ENCODE measurements at places on chromosomes 1 and 21.
A peak's percentile ranks its signal among the peaks of the same experiment; 100 is the strongest.

- DNase-seq: no peak
Observed at GRCh38 chr1:11470912-11471311, 8.0 kb upstream of the DISP3 start.

- DNase-seq: no peak
Observed at GRCh38 chr1:41882068-41882477, 36.6 kb downstream of the HIVEP3 start.

GRCh38 chr1:35319988-35320713 is 51.6 kb downstream of the ZMYM4 start:
- DNase-seq: peak; percentile 44

DNA sequence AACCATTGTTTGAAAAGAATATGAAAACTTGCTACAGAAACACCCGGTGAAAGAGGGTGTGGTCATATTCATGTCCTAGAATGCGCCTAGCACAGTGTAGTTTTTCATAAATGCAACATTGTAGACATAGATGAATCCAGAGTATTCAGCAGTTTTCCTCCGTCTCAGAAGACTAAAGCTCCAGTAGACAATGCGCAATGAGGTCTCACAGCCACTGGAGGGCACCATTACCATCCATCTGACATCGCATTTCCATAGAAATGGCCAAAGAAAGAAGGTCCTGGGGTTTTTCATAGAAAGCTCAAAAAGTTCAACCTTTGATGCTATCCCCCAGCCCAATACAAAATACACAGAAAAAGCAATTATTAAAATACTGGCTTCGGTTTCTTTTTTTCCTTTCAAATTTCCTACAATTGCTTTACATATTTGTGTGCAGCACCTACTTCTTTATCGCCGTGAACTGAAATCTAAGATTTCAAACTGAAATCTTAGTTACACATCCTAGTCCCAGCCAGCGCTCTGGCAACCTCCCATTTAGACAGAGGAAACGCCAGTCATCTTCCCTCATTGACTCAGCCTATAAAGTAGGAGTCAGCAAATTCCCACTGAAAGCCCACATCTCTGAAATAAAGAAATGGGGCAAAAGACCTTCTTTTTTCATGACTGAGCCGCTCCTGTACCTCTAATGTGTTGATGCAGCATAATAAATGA is 3.9 kb upstream of the CD58 start:
- DNase-seq: no peak

DNA sequence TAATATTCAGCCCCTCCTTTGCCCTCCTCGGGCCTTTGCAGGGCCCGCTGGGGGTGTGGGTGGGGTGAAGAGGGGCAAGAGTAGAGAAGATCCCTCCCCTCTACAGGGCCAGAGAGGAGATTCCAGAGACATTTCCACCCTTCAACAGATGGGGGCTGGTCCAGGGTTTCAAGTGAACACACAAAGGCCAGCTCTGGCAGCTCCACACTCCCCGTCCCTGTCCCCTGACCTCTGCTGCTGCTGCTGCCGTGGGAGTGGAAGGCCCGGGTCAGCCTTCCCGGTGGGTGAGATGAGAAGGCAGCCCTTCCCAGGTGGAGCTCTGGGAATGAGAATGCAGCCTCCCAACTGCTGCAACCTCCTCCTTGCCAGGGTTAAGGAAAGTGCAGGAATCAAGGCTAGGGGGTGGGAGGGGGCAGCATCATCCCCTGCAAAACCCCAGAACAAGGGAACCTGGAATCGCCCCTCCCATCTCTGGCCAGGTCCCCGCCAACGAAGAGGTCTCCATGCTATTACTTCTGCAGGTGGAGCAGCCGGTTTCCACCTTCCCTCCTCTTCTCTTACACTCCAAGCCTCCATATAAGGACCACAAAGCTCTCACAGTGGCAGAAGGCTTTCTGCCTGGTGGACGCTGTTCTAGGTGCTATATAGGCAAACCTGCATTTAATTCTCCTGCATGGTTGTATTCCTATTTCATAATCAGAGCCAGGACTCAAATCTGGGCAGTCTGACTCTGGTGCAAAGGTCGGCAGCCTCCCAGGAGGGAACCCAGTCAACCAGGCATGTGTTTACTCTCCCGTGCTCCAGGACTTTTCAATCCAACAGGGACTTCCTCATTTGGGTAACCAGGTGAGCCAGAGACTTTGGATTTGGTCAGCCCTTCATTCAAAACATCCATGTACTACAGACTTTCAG is 22.9 kb upstream of the ARHGEF10L start:
- no peak for DNase-seq

DNA sequence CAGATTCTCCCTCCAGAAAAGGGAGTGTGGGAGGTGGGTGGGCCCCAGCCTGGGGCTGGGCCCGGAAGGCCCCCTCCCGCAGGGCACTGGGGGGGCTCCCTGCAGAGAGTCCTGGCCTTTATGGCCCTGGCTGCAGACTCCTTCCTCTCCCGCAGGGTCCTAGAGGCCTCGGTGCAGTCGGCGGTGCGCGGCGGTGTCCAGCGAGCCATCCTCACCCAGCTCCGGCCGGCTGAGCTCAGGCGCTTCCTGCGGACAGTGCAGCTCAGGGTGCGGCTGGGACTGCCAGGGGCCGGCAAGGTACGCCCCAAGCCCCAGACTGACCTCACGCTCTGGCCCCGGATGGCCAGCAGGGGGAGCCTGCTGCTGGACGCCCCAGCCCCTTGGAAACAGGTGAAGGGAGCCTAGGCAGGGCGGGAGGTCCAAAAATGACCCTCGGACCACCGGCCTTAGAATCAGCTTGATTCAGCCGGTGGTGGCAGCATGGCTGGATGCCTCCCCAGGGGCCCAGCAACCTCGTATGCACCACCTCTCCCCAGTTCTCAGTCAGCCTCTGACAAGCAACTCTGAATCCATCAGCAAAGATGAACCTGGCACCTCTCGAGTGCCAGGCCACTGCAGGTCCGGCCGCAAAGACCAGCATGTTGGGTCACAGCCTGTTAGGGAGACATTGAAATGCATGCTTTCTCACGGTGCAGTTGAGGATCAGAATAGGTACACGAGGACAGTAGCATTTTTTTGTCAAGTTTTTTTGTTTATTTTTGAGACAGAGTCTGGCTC is 20.6 kb downstream of the MTHFR start:
- no peak for DNase-seq

DNA sequence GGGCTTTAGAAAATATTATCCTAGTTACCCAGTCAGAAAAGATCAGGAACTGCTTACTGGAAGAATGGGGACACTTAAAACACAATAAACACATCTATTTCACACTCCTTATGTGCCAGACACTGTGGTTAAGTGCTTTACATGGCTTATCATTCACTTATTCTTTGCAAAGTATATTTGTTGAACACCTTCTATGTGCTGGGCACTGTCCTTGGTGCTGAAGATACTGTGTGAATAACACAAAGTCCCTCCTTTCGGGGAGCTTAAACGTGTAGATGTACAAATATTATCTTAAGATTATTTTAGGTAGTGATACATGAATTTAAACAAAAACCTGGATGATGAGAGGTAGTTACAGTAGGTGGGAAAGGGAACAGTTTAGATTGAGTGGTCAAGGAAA is 169.3 kb downstream of the ST6GALNAC5 start:
- DNase-seq: no peak

DNA sequence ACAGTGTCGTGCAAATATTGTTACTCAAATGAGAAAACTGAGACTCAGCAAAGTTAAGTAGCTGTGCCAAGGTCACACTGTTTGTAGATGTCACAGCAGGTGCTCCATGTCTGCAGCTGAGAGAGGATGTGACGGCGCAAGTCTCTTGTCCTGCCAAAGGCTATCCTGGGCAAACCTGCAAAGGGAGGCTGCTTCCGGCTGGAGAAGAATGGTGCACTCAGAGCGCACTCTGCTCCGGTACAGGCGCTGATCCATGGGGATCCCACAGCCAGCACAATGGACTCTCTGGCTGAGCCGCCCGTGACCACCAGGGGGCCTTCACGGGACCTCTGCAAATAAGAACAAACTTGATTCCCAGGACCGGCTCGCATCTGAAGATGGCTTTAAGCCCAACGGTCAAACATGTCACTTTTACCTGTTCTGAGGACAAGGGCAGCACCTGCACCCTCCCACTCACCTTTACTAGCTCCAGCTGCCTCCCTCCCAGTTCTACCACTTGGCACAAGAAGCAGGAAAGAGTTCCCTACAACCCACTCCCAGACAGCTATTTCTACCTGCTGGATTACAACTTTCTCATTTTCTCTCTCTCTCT is 21.9 kb downstream of the RD3 start:
- no peak for DNase-seq

GRCh38 chr1:15176898-15177665 is 23.5 kb downstream of the TMEM51 start:
- DNase-seq: no peak

- DNase-seq: no peak
Observed at GRCh38 chr1:18765725-18766124, 93.7 kb downstream of the TAS1R2 start.

DNA sequence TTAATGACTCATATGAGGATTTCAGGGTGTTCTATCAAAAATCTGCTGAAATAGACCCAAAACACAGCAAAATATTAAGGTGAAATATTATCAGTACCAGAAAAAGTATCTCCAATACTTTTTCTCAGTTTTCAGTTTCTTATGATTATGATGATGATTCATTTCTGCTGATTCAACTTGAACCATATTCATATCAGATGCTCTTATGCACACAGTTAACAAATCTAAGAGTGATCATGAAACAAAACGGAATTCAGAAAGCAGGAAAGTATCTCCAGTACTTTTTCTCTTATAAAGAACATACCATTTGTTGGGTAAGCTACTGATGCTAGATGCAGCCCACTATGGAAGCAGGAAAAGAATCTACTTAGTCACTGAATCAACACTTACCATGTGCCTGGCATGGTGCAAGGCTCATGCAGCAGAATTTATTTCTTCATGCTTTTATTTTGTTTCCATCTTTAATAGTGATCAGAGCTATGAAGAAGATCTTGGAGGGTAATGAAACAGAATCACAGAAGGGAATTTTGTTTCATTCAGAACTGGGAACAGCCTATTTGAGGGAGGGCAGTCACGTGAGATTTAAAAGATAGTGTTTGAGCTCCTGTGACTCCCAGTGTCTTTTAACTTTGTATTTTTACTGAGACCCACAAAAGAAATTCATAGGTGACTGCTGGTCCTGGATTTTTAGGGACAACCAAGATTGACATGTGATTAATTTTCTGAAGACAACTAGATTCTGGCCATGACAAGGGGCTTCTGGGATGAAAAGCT is 480.6 kb downstream of the SETD4 start:
- no peak for DNase-seq

DNA sequence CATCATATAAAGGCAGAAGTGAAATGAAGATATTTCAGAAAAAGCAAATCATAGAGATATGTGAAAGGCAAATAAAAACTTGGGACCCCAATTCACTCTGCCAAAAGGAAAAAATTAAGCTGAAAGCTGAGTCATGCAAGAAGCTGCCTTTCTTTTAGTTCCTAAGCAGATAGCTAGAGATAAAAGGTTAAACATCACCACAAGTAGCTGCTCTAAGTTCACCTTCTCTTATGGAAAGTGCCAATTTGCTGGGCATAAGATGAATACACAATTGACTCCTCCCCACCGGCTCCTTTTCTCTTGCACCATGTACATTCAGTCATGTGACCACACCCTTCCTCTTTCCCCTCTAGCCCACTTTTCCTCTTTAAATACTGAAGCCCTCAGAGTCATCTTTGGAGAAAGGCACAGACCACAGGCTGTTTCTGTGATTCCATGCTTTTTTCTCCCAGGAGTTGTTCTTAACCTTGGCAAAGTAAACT is 5.4 kb upstream of the SUMO3 start:
- no peak for DNase-seq

- no peak for DNase-seq
Observed at GRCh38 chr1:6870571-6870970, 85.3 kb downstream of the CAMTA1 start.

GRCh38 chr1:15158506-15159165 is 5.1 kb downstream of the TMEM51 start:
- DNase-seq: no peak

GRCh38 chr1:61995641-61996040 is 199.0 kb upstream of the L1TD1 start:
- DNase-seq: no peak

- no peak for DNase-seq
Observed at GRCh38 chr1:22039594-22040285, 12.8 kb upstream of the CDC42 start.

GRCh38 chr1:95286479-95286878 is 52.5 kb downstream of the RWDD3 start:
- DNase-seq: no peak

- no peak for DNase-seq
Observed at GRCh38 chr1:2591581-2592261, 5.1 kb downstream of the PRXL2B start.

DNA sequence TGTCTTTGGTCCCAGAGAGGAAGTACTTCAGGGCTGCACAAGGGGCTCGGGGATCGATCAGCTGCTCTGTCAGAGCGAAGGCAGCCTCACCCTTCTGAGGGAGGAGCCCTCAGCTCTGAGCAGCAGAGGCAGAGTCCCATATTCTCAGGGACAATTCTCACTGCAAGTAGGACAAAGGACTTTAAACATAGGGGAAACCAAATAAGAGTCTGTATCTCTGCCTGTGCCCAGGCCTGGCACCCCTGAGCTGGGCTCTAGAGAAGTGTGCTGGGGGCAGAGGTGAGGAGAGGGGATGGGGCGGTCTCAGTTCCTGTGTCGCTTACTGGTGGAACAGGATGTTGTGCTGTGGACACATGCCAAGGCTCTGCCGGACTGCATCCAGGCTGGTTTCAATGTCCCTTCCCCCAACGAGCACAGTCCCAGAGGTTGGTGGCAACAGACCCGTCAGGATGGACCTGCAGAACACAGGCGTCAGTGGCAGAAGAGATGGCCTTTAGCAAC is 76.6 kb downstream of the ABCA4 start:
- DNase-seq: no peak

All from GM04503 (cell line).